ENCODE measurements at places on chromosomes 5 and 9.

DNA sequence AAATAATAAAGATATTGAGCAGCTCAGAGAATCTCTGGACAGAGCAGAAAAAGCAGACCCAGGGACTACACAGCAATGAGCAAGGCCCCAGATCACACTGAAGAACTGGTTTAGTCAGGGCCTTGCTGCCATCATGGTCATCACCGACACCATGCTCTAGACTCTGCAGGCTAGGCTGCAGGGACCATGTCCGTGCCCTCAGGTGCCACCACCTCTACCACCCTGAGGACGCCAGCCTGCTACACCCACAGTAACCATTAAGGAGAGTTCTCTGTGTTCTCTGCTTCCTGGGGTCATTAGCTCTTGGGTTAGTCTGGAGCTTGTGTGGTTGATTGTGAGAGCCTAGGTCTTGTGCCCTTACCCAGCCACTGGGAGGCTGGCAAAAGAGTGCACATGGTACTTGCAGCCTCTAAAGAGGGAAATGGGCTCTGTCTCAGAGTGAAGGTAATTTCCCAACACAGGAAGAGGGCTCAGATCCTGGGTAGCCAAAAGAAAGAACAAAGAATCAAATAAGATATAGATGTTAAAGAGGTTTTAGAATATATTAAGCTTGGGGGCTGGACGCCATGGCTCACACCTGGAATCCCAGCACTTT lies 31.9 kb upstream of the JADE2 start:
- DNase-seq, result no peak

- no peak for DNase-seq
Measured at GRCh38 chr9:91843623-91844148, 106.3 kb downstream of the ROR2 start.

DNA sequence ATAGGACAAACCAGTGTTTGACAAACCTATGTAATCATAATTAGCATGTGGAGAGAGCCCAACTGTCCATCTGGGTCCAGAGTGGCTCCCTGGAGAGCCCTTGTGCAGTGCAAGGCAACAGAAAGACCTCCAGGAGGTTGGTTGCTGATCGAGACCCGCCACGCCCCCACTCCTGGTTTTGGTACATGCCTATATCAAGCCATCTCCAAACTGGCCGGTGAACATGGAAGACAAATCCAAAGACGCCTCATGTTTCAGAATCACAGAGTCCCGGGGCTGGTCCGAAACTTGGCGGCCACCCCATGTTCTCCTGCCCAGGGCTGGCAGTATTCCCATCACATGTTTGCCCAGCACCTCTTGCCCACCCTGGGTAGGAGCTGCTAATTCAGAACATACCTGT lies 140.2 kb downstream of the PAX5 start:
- no peak for DNase-seq

DNA sequence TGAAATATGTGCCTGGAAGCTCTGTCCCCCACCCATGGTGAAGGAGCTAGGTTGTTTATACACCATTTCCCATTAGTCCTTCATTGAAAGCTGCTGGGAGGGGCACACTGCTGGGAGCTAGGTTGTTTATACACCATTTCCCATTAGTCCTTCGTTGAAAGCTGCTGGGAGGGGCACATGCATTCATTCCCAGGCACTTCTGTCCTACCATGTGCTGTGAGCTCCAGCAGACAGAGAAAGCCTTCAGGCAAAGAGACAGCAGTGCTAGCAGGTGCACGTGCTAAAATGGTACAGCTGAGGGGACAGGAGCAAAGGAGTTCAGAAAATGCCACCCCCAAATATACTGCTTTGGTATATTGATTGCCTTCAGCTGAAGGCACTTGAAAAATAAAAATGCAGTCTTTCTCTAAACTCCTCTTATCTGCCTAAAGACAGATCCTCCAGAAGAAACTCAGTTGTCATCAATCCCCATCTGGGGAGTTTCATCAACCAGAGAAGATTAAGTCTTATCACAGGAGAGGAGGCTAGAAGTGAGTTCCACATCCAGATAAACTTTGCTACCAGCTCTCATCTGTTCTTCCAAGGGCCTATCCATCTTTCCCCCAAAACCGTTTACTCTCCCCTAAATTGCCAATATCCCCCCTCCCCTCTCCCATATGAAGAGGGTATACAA lies 27.7 kb upstream of the DAPK1 start:
- DNase-seq, result no peak

GRCh38 chr5:80871541-80871961 lies 88.6 kb upstream of the RASGRF2 start:
- peak; percentile 67 for DNase-seq

- DNase-seq, result no peak
Measured at GRCh38 chr5:88688156-88688983, 194.6 kb downstream of the MEF2C start.

DNA sequence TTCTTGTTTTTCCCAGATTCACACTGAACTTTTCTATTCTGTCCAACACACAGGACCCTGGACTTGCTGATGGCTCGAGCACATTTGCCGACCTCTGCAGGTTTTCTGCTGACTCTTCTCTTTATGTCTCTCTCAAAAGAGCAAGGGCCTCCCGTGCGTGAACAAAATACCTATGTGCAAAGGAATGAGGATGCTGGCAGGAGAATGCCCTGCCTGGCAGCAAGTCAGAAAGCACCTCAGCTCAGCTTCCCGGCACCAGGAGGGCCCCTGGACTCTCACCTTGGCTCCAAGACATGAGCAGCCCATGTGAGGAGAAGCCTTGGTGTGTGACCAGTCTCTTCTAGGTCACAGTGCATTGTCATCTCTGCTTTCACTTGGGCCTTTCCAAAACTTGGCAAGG lies 36.1 kb downstream of the PAPPA start:
- no peak for DNase-seq

GRCh38 chr5:36646507-36647023 lies 40.2 kb downstream of the SLC1A3 start:
- DNase-seq, result no peak

GRCh38 chr5:117794847-117795246 lies 1193.5 kb downstream of the DTWD2 start:
- no peak for DNase-seq

- DNase-seq, result no peak
Measured at GRCh38 chr5:92662741-92663140, 918.3 kb downstream of the NR2F1-AS1 start.

DNA sequence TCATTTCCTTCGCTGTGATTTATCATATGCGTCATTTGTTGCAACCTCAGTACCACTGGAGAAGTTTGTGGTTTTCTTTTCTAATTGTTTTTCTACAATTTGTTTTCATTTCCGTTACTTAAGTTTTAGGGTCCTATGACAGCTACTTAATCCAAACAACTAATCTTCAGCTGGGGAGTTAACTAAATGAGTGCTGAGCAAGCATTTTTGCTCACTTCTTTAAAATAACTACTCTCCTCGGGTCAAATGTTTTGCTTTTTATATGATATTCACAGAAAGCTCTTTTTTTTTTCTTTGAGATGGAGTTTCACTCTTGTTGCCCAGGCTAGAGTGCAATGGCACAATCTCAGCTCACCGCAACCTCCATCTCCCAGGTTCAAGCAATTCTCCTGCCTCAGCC lies 14.6 kb upstream of the ICE1 start:
- no peak for DNase-seq

GRCh38 chr5:162444129-162444762 lies 376.7 kb downstream of the GABRG2 start:
- DNase-seq, result no peak

GRCh38 chr5:891837-892393 lies 686 bp downstream of the BRD9 start:
- DNase-seq, result peak; percentile 14

GRCh38 chr9:113152699-113153098 lies 1.9 kb downstream of the SLC31A2 start:
- no peak for DNase-seq

- no peak for DNase-seq
Measured at GRCh38 chr5:100026606-100027005, 508.6 kb upstream of the FAM174A start.

DNA sequence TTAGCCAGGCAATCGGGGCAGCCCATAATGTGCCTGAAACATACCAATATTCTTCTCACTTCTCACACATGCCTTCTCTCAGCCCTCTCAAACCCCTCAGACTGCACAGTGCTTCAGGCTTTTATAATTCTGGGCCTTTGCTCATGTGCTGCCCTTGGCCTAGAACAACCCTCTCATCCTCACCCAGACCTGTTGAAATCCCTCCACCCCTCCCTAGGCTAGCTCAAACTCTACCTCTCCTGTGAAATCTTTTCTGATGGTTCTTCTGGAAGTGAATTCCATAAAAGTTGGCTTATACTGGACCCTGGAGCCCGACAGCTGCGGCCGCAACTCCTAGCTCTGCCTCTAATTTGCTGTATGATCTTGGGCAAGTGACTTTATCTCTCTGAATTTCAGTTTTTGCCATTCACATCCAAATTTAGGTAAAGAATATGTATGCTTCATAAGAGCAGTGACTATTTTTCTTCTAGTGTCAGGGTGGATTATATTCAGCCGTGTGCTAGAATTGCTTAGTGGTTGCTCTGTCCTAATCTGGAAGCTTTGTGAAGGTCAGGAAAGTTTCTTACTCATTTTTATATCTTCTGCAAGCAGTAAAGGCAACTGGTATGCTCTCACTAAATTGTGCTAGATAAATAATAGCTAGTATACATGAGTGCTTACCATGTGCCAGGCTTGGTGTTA lies 221.4 kb downstream of the MAPKAP1 start:
- DNase-seq, result no peak

- DNase-seq, result no peak
Measured at GRCh38 chr5:118891252-118891651, 97.1 kb downstream of the DTWD2 start.

GRCh38 chr9:77384406-77384805 lies 207.1 kb downstream of the VPS13A start:
- DNase-seq, result no peak

DNA sequence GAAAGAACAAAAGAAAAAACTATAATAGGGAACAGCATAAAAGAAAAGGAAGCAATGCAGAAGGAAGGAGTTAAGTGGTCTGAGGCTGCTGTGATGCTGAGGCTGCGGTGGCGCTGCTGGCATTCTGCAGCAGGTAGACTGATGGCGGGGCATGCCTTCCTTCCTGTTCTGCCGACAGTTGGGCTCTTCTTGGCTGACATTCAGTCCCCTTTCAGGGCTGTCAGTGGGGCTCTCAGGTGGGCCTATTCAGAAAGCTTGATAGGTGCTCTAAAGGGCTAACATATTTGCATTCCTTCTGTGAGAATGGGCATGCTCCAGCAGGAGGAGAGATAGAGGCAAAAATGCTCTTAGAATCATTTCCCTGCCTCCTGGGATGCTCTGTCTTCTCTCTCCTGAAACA lies 5.1 kb upstream of the CLINT1 start:
- no peak for DNase-seq

GRCh38 chr5:60856066-60856465 lies 12.0 kb upstream of the ELOVL7 start:
- no peak for DNase-seq

DNA sequence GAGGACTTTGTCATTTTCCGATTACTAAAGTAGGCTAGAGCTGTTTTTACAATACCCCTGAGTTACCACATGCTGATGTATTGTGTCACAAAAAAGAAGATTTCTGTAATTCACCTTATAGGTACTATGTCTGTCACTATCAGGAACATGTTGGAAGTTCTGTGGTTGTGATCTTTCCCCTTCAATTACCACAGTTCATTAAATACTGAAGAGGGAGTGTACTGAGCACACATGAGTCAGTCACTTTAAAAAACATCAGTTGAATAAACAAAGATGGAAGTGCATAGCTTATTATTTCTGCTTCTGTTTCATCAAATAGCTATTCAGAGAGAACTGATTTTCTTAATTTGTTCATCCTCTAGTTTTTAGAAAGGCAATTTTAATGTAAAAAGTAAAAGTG lies 31.7 kb downstream of the AP3S1 start:
- DNase-seq, result no peak

DNA sequence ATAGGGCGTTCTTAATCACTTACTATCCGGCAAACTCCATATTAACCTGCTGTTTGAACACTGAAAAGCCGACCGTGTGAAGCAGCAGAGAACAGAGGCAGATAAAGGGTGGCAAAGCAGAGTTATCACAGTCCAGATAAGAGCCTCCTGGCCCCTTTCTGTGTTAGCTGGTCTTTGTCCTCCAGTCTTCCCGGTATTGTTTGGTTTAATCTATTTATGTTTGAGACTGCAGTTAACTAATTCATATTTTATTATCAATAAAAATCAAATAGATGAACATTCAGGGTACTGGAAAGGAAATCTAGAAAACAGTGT lies 6.0 kb upstream of the HTR4 start:
- DNase-seq, result no peak

DNA sequence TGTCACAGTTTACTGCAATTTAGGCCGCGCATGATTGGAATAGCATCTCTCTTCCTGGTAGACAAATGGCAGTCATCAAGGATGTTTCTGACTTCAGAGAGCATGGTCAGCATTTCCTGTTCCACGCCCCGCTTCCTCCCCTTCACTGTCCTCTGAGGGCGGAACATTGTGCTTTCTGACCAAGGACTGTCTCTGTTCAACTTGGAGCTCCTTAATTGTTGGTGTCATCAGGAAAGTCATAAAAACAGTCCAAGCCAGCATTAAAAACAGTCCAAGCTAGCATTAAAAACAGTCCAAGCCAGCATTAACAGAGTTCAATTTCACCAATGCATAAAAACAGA lies 301.3 kb upstream of the IRX4 start:
- no peak for DNase-seq

DNA sequence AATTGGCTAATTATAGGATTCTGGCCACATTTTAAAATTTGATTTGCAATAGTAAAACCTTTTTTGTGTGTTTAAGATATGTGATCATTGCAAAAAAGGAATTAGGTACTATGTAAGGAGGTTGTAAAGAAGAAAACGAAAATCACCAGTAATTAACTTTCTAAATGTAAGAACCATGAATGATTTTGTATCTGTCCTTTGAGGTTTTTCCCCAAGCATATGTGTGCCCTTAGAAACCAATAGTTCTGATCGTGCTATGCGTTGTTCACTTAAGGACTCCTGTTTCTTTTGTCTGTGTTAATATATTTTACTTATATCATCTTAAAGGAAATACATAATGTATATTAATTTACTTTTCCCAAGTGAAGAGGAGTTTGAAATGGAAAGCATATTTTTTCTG lies 410.2 kb downstream of the PSAT1 start:
- no peak for DNase-seq

GRCh38 chr9:33676746-33677505 lies 118.4 kb upstream of the PRSS3 start:
- peak; percentile 30 for DNase-seq

- no peak for DNase-seq
Measured at GRCh38 chr5:39794513-39795210, 369.9 kb upstream of the DAB2 start.

DNA sequence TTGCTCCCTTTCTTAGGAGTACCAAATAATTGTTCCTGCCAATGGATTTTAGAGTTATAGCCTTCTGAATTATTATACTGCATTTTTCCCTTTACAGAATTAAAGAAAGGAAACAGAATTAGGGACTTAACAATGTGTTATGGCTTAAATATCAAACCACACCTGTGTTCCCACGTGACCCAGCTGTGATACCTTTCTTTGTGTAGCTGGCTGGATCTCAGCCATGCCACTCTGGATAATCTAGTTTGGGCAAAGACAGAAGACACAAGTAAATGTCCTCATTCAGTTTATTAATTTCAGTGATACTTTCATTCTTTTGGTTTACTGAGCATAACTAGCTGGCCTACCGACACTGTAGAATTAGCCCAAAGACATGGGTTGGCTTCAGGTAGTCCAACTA lies 417.2 kb upstream of the ADAMTS16 start:
- no peak for DNase-seq

Data from activated T-cell treated with anti-CD3 and anti-CD28 coated beads, Interleukin-2, amount 50 U/mL, for 72 hours (primary cell).